ENCODE measurements at places on chromosomes 16 and 17.

- DNase-seq, result no peak
Measured at GRCh38 chr17:14803826-14804225, 461.3 kb downstream of the PMP22 start.

DNA sequence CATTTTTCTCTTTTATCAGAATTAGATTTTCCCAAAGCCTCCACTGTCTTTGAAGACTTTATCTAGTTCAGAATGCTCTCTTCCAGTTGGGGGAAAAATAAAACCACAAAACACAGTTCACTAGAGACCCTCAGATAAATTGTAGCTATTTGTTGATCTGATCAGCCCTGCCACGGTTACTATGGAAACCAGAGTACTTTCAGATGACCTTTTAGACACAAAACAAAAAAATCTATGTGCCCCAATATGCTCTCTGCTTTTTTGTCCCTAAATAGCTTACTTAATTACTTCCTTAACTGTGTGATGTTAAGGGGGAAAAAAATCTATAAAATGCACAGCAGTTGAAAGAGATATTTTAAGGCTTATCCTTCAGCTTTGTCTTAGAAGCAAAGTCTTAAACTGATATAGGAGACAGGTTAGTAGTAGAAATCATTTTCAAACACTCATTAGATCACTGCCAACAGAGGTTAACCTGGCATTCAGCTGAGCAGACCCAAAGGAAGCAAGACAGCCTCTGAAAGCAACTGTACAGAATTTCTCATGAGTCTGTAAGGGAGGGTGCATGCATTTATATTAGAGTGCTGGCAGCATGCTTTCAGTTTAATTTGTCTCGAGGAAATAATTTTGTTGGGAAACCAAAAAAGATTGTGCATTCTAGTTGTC lies 129.9 kb upstream of the CACNG5 start:
- DNase-seq, result no peak

DNA sequence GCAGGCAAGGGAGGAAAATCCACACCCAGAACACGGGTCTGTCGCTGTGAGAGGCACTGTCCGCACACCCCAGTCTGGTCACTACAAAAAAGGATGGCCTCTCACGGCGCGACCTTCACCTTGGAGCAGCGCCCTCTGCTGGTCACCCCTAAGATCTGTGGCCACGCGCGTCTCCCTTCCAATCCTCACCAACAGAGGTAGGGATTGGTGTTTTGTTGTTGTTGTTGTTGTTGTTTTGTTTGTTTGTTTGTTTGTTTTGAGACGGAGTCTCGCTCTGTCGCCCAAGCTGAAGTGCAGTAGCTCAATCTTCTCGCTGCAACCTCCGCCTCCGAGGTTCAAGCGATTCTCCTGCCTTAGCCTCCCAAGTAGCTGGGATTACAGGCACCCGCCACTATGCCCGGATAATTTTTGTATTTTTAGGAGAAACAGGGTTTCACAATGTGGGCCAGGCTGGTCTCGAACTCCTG lies 15.0 kb upstream of the C17orf58 start:
- DNase-seq, result peak; percentile 20

DNA sequence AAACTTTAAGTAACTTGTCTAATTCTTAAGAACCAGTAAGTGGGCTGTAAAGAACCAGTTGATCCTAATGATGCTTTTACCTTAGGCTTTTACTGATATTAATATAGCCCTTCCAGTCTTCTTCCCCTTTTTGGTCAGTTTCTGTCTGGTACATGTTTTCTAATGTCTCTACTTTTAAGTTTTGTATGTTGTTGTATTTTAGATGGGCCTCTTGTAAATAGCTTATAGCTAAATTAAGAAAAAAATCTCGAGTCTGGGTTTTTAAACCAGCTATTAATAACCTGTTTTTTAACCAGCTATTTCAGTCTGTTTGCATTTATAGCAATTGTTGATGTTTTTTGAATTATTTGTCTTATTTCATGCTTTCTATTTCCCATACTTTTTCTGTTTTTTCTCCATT lies 79.0 kb downstream of the PITPNC1 start:
- DNase-seq, result no peak

DNA sequence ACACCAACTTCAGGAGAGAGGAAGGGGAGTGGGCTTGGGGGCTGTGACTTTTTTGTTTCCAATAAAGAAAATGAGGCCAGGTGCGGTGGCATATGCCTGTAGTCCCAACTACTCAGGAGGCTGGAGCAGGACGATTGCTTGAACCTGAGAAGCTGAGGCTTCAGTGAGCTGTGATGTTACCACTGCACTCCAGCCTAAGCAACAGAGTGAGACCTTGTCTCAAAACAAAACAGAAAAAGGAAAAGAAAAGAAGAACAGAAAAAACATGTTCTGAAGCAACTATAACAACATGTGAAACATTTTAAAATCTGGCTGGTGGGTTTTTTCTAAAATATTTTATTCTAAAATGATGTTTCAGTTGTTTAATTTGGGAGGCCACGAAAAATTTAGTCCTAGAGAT lies 554.0 kb upstream of the ZFHX3 start:
- DNase-seq, result no peak

DNA sequence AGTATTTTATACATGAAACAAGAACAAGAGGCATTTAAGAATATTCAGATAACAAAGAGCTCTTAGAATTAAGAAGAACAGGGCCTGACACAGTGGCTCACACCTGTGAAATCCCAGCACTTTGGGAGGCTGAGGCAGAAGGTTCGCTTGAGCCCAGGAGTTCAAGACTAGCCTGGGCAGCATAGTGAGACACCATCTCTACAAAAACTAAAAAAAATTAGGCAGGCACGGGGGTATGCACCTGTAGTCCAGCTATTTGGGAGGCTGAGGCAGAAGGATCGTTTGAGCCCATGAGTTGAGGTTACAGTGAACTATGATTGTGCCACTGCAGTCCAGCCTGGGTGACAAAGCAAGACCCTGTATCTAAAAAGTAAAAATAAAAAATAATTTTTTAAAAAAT lies 12.5 kb upstream of the BRIP1 start:
- no peak for DNase-seq

DNA sequence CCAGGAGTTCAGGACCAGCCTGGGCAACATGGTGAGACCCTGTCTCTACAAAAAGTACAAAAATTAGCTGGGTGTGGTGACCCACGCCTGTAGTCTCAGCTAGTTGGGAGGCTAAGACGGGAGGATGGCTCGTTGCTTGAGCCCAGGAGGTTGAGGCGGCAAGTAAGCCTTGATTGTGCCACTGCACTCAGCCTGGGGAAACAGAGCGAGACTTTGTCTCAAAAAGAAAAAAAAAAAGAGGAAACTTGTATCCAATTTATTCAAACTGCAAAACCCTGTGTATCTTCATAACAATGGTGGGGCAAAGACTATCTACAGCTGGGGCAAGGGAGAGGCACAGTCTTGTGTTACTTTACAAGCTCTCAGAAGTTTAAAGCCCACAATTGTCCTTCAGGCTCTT lies 21.5 kb downstream of the GRB7 start:
- no peak for DNase-seq

DNA sequence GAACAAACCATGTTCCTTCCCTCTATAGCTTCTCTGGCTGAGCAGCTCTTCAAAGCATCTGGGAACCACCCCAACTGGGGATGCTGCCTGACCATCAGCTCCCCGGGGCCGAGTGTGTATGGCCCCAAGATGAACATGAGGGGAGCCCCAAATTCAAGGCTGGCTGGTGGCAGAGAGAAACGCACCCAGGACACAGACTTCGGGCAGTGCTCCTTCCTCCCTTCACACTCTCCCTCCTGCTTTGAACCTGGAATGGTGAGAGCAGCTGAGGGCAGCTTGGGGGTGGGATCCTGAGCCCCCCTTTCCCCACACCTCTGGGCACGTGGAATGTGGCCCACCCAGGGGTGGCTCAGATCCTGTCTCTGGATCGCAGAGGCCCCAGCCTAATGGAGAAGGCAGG lies 17.2 kb downstream of the TLE7 start:
- no peak for DNase-seq

DNA sequence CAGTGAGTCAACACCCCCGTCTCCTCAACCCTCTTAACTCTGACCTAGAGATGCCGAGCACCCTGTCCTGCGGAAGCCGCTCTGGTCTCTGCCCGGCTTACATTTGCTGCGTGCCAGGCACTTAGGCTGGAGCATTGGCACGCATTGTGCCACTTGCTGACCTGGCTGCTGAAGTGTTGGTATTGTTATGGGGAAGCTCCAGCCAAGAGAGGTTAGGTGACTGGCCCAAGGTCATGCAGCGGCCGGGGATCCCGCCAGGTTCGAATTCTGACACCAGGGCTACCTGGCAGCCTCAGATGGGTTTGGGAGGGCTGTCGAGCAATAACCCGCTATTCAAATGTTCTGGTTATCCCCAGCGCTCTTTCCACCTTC lies 5.0 kb upstream of the HSD17B1 start:
- DNase-seq, result no peak

GRCh38 chr16:23959072-23959751 lies 123.4 kb downstream of the PRKCB start:
- DNase-seq, result no peak

DNA sequence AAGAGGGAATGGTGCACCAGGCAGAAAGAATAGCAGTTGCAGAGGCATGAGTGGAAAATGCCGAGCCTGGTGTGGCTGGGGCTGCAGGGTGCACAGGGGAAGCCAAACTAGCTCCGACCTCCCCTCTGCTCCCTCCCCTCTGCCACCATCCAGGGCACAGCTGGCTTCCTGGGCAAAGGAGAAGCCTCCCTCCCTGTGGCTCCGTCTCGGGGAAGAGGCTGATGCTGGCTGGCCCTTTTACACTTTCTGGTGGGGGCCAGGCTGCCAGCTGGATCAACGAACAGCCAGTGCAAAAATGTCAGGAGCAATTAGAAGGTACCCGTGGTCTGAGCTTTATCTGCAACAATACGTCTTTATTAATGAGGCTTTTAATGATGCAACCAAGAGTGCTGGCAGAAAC lies 37.1 kb upstream of the KCNJ12 start:
- DNase-seq, result no peak

- DNase-seq, result no peak
Measured at GRCh38 chr16:1509307-1510221, 16.4 kb downstream of the TELO2 start.

DNA sequence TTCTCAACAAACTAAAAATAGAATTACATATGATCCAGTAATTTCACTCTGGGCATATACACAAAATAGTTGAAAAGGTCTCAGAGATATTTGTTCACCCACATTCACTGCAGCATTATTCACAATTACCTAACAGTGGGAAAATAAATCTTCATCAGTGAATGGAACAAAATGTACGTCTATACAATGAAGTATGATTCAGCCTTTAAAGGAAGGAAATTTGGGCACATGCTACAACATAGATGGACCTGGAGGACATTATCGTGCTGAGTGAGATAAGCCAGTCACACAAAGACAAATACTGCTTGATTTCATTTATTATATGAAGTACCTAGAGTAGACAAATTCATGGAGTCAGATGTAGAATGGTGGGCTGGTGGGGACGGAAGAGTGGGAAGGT lies 47.0 kb downstream of the MFSD11 start:
- DNase-seq, result no peak

GRCh38 chr16:25419681-25420080 lies 162.0 kb upstream of the ZKSCAN2 start:
- DNase-seq, result no peak

DNA sequence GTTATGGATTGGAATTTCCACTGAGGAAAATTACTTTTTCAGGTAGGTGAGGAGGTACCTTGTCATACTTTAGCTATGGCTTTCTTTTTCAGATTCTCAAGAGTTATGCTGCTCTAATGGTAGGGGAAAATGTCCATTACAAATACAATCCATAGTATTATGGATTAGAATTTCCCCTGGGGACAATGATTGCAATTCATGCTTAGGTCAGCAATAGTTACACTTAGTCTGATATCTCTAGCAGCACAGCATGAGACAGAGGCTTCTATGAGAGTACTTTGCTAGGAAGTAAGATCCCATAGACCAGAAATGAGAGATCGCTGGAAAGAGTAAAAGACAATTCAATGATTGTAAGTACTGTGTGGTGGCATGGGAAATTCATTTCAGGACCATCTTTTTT lies 949.5 kb upstream of the CDH8 start:
- DNase-seq, result no peak

DNA sequence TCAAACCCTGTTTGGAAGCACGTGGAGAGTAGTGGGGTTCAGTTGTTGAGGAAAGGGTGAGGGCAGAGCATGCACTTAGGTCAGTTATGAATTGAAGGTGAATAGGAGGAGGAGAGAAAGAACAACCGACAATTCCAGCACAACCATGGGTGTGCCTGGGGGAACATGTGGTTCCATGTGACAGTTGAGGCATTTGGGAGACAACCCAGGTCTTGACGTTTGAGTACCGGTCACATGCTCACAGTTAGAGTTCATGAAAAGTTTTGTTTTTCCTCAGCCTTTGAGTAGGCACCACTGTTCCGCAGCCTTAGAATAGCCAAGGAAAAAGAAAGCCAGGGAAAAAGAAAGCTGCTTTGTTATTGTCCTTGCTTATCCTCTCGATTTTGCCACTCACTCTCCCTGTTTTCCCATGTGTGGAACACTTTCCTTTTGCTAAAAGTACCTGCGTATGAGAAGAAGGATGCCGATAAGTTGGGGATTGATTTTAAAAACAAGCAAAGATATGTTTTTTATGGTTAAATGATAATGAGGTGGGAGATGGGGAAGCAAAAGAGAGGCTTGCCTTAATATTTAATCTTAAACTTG lies 25.6 kb upstream of the ABCC11 start:
- DNase-seq, result no peak

DNA sequence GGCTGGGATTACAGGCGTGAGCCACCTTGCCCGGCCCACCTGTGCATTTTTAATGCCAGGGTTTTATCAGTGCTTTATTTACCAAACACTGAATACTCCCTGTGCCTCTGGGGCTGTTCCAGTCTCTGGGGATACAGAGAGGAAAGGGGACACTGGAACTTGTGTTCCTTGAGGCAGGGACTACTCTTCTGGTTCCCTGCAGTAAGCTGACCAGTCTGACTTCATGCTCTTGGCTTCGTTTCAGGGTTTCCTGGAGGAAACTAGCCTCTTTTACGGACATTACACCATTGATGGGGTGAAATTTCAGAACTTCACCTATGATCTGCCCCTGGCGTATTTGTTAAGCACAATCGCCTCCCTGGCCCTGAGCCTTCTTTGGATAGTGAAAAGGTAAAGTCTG lies 37.4 kb upstream of the COQ7 start:
- no peak for DNase-seq
